8988T (cell line): ENCODE measurements at places on chromosomes 12 and 14.

DNA sequence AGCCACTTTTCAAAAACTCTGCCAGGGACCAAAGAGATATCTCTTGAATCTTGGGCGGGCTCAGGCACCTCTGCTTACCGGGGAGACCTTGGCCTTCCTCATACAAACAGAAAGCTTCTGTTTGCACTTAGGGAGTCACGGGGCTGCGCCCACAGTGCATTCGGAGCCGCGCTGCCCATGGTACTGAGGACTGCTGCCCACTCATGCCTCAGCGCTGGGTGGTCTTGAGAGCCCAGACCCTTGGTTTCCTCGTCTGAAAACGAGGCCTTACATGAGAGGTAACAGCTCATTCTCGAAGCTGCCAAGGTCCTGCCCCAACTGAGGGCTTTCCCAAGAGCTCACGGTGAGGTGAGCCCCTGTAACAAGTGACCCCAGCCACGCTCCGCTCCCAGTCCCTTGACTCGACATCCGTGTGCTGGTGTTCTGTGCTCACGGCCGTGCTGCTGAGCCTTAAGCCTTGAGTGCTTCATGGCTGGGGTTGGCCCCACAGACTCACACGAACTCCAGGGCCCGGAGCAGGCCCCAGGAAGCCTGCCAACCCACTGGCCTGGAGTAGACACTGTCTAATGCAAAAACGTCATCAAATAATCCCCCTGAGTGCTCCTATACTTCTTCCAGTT is 47.4 kb upstream of the GPR68 start:
- no peak for DNase-seq

DNA sequence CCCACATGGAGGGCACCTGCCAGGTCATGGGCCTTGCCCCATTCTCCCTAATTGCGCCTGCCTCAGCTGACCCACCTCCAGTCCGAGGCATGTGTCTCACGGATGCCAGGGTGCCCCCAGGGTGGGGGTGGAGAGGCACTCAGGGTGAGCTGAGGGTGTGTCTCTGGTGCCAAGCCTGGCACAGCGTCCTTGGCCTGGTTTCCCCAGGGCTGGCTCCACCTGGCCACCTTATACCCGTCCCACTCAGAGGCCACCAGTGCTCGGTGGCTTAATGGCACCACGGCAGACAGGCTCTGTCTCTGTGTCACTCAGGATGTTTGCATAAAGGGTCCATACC is 33.6 kb upstream of the TDRD9 start:
- no peak for DNase-seq

DNA sequence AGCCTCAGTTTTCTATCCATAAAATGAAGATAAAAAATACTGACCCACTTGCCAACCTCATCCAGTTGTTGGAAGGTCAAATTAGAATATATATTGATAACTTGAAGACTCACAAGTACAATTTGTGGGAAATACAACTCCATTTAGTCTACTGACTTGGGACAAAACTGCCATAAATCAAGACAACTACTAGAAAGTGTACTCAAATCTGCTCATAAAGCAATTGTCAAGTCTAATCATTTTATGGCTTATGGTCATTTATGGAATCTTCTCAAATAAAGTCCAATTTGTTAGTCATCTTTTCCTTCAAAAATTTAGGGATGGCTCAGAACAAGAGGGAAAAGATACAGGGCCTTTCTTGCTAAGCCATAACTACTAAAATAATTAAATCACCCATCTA is 7.0 kb downstream of the BTG1 start:
- DNase-seq = no peak

GRCh38 chr12:113048716-113049127 is 7.8 kb upstream of the DTX1 start:
- no peak for DNase-seq

GRCh38 chr12:115227137-115227615 is 543.2 kb upstream of the TBX3 start:
- DNase-seq = no peak

DNA sequence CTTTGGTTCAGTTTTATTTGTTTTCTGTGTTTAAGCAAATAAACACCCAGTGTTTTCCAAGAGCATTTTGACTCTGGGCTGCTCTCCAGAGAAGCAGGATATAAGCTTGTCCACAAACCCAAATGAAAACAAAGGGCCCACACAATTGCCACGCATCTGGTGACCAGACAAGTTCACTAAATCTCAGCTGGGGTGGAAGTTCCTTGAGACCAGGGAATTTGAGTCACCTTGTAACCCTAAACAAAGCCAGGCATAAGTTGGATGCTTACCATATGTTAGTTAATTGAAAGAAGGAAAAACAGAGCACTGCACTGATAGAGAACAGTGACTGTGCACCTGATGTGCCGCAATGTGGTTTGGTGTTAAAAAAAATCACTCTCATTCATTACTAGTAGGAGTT is 1.6 kb upstream of the TXNRD1 start:
- no peak for DNase-seq

DNA sequence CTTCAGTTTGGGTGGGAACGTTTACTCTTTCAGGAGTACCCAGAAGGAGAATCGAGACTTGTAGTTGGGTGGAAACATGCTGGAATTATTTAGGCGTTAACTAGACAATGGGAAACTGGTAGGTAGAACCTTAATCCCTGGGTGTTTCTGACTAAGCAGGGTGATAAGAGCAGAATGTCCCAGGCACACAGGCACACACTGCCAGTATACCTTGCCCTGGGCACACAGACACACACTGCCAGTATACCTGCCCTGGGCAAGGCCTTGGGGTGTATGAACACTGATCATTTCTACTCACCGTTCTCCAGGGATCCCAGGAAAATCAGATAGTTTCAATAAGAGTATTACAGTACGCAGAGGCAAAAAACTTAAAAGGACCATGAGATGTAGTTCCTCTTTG is 115.5 kb downstream of the SNAPC1 start:
- DNase-seq = no peak

DNA sequence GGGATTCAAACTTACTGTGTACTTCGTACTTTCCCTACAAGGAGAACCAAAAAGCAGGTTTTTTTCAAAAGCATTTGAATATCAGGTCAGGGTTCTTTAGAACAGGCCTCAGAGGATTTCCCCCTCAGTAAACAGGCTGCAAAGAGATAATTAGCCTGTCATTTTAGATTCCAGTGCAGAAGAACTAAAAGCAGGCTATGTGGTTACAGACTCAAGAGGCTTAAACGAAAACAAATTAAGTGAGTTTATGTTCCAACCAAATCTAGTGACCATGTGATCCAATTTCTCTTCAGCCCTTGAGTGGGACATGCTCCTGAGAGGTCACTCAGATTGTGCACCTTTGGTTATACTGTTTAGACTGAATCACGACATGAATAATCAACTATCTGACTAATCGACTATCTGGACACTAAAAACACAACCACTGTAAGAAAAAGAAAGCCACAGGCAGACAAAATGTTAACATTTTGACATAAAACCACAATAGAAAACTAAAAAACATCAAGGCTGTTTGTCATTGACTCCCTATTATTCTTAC is 4.5 kb downstream of the TMED8 start:
- no peak for DNase-seq

DNA sequence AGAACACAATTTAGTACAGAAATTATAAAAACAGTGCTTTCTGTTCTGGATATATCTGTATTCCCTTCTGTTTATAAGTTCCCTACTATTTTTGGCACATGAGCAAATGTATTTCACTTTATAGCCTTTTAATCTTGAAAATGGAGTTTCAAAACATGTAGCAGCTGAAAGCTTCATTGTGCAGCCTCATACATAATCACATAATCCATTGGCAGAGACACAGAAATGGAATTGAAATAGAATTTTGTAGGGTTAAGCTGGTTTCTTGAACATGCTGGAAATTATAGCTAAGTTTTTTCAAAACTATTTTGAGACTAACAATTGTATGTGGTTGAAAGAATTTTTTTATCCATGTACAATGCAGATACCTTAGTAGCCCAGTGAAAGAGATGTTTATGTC is 614.3 kb upstream of the MDGA2 start:
- DNase-seq = no peak

DNA sequence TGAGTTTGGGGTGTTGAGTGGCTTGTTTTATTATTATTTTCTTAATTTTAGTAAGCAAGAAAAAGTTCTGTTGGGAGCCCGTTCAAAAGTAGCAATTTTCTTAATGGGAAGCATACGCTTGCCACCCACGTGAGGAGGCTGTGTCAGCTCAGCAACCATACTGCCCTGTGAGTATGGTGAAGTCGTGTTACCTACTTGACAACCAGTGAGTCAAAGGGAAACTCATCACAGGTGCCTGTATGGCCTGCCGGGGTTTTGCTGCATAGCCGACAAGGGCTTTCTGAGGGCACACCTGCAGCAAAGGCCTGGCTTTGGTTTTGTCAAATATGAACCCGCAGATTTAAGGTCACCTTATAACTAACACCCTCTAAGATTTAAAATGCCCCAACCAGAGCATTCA is 31.1 kb downstream of the PITPNM2 start:
- DNase-seq = no peak

DNA sequence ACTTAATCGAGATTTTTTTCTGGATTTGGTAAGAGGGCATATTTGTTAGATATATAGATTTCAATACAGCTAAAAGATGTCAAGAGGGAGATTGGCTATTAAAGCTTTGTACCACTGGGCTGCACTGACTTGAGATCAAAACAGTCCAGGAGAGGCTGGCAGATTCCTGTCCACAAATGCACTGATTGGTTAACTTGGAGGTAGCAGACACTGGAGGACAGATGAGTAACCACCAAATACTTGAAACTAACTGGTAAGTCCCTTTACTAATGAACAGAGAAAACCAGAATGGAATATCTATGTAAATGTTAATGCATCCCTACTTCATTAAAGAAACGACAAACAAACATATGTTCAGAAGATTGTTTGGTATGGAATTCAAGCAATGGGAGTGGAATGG is 416.6 kb downstream of the LRIG3 start:
- DNase-seq = no peak

DNA sequence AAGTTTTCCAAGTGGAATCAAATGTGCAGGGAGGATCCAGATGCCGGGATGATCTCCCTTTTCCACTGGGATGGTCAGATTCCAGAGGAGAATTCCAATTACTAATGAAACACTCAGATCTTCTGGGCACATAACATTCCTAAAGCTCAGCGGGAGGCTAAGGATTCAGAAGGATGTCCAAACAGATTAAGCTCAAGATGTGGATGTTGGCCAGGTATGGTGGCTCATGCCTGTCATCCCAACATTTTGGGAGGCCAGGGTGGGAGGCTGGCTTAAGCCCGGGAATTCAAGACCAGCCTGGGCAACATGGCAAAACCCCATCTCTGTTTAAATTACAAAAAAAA is 62.0 kb upstream of the PNMA1 start:
- no peak for DNase-seq

GRCh38 chr14:76375947-76376404 is at the start of gene ESRRB:
Gene ESRRB, plus strand, starts transcription at chr14:76376137. Its CDS starts 265 bp downstream, at chr14:76376402.
- DNase-seq = peak; percentile 50

DNA sequence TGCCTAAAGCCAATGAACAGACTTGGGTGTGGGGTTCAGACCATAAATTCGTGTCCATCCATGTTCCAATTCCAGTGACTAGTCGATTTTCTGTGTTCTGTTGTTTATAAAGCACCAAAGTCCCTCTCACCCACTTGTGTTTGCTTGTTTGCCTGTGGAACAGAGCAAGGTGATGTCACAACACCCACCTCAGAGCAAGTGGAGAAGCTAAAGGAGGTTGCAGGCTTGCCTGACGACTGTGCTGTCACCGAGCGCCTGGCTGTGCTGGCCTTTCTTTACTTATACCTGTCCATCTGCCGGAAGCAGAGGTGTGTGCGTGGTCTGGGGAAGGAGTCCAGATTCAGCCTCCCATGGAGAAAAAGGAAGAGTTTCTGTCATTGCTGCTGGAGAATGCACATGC is 6.0 kb downstream of the MVK start:
- DNase-seq = no peak

DNA sequence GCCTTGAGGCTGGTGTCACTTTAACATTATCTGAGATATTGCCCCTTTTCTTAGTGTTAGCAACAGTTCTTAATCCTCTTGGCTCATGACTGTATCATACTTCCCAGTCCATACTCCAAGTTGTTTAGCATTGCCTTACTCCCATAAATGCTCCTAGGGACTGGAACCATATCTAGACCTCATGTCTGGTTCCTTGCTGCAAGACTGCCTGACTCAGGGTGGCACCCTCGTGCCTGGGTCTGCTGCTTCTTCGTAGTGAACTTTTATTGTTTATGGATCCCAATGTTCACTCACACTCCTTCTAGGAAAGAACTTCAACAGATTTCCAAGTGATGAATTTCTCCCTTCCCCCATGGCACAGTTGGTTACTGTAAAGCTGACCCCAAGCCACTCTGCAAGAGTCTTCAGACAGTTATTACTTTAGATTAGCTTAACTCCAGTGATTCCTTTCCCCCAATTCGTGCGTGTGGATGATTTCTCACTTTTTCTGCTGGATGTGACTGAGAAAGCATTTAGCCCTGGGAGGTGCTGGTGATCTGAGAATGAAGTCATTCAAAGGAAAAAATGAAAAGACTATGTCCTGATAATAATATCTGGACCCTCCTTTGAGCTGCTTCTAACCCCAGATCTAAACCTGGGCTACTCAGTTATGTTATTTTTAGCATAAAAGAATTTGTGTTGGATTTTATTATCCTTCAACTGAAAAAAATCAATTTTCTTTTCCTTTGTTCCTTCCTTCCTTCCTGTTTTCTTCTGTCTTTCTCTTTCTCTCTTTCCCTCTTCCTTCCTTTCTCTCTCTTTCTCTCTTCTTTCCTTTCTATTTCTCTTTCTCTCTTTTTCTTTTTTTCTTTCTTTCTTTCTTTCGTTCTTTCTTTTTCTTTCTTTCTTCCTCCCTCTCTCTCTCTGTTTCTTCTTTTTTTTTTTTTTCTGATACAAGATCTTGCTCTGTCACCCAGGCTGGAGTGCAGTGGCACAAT is 47.5 kb upstream of the PPP1R12A start:
- DNase-seq = no peak

GRCh38 chr12:80937391-80938238 is at the start of gene LIN7A:
Gene LIN7A, minus strand, starts transcription at chr12:80937934. Its CDS starts 212 bp downstream, at chr12:80937722.
- no peak for DNase-seq

DNA sequence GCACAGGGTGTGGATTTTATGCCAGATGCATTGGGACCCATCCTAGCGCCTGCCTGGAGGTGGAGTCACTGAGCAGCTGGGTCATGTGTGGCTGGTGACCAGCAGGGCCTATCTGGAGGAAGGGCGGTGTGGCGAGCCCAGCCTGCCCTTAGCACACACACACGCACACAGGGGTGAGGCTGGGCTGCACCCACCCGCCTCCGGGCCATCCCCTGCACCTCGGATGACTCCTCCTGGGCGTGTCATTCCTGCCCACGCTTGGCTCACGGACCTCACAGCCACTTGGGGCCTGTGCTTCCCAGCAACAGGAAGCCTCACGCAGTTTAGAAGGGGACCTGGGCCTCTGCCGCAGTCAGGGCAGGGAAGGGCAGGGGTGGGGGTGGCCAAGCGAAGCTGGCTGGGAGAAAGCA is 36.2 kb upstream of the FZD10 start:
- no peak for DNase-seq

DNA sequence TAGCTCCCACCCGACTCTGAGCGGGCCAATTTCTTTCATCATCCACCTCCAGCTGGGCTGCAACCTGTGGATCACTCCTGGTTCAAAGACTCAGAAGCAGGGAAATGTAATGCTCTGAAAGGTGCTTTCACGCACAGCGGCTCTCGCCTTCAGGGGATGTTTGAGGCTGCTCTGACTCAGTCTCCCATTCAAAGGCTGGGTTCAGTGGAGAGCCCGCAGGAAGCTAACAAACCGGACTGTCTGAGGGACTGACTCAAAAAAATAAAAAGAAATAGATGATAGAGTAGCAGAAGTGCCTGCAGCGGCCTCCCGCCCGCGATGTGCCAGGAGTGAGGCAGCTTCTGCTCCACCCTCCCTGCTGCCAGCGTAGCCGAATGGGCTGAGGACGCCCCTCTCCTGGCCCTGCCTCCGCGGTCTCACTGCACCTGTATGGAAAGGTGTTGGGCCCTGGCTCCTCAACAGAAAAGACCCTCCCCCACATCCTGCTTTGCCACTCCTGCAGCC is 98.0 kb downstream of the GCH1 start:
- no peak for DNase-seq
